ENCODE measurements at places on chromosomes 1 and 21.

DNA sequence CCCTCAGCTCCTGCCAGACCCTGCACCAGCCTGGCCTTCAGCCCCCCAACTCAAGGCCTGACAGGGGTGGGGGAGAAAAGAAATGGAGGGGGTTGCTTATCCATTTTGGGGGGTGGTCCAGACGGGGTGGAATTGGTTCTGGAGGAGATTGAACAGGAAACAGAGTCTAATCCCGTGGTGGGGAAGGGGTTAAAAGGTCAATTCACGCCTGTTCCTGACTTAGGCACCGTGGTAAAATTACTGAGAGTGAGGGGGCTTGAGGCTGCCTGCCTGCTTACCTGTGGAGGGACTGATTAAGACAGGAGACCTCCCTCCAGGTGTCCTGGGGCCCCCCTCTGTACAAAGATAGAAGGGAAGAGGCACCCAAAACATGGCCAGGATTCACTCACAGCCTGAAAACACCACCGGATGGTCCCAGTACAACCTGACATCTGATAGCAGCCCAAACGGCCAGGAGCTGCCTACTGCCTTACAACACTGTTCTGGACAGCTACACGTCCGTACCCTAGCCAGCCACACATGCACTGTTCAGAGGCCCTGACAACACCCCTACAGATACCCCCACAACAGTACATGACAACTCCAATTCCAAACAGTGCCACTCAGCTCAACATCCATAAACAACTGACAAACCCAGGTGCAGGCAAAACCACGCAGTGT lies 31.8 kb downstream of the AHDC1 start:
- DNase-seq = no peak

DNA sequence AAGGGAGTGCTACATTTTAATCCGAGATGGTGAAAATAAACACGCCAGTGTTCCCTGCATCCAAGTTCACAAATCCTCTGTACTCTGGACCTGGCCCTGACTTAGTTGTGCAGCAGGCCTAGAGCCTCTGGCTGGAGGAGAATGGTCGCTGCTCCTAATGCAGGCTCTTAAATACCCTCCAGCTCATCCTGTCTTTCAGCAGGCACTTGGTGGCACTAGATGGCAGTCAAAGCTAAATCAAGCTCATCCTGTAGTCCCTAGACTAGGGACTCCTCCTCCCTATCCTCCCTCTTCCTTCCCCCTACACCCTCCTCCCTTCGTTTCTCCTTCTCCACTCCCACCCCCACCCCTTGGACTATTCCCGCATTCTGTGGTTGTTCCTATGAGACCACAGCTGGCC lies 41.6 kb upstream of the MTR start:
- DNase-seq = peak; percentile 14

DNA sequence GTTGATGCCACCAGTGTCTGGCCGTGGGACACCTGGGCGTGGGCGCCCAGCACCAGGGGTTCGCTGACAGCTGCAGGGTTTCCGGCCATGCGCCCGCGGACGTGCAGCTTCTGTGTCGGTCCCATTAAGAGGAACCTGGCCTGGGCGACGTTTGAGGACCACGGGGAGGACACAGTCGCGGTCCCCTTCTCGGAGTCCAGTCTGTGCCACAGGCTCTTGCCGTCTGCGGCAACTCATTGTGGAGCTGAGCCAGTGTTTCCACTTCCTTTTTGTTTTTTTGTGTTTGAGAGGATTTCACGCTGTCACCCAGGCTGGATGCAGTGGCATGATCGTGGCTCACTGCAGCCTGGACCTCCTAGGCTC lies 1.6 kb upstream of the C1orf159 start:
- DNase-seq = no peak

GRCh38 chr1:68473060-68473459 lies 23.3 kb upstream of the RPE65 start:
- DNase-seq = no peak

DNA sequence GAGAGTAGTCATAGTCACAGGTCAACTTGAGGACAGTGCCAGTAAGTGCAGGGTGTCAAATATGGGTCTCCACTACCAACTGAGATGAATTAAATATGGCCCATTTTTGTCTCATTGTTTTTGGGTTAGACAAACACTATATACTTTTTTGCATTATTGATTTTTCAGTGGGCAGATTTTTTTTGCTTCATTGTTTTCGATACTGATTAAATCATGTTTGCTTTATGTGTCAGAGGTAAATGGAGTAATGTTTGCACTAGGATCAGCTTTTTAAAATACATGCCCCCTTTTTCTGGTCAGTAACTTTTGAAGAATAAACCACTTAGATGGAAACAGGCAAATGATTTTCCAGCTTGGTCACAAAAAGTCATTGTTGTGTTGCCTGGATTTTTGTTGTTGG lies 199.0 kb downstream of the USH2A start:
- DNase-seq = no peak

- no peak for DNase-seq
Measured at GRCh38 chr1:157652859-157653493, 47.6 kb downstream of the FCRL3 start.

DNA sequence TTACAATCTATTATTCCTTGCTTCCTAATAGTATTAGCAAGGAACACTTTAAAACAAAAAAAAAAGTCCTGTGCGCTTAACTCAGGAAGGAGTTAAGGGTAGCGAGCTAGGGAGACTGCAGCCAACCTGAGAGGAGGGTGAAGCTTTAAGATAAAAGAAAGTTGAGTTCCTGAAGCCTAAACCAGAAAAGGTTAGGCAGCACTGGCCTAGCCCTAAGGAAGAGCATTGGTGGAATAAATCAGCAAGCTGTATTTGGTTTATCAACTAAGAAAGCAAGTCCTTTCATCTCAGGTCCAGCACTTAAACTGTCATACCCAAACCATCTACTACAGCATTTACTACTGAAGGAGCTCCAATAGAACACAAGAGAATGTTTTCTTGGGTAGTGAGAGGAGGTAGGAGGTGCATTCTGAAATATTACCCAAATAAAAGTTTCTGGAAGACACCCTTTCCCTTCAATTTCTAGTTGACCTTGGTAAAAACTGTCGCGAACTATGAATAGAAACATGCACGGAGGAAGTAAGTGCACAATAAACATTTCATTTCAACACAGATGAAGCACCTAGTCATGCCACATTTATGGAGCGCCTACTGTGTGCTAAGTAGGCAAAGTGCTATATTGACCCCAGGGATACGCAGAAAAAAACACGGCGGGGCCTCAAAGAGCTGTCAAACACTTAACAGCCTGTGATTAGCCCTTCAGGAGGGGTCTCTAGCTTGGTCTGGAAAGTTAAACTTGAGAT lies 1.3 kb downstream of the GLRX2 start:
- no peak for DNase-seq
